ENCODE measurements at places on chromosomes 11 and 22. TPM values are rescaled to one million over a fixed set of nuclear protein-coding genes. Genes with fewer than 3 reads are reported as not detected.

- no peaks in the 10 kb centered on the region for H3K27me3 ChIP-seq
- H3K36me3 ChIP-seq = no peaks in the 10 kb centered on the region
- no peak for DNase-seq
- no peaks in the 10 kb centered on the region for H3K4me1 ChIP-seq
Observed at GRCh38 chr11:14127679-14128078, 165.2 kb downstream of the SPON1 start.

DNA sequence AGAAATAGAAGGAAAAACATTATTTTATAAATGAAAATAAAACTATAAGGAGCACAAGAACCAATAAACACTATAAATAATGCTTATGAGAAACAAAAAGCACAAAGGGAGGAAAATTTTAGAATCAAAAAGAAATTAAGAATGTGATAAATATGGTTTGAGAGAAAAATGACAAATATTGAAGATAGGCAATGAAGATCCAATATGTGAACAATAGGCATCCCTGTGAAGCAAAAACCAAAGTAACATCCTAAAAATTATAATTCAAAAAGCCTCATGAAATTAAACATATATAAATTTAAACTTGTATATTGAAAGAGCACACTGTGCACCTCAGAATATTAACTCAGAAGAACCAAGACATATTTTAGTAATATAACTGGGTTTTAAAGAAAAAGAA lies 216.2 kb downstream of the GRIK4 start:
- DNase-seq = no peak
- H3K4me3 ChIP-seq = no peak overlapping the region
- H3K4me1 ChIP-seq = no peaks in the 10 kb centered on the region
- no peak overlapping the region for H3K27ac ChIP-seq
- no peaks in the 10 kb centered on the region for H3K36me3 ChIP-seq

- H3K36me3 ChIP-seq = no peaks in the 10 kb centered on the region
- H3K4me3 ChIP-seq = no peak overlapping the region
- no peaks in the 10 kb centered on the region for H3K27me3 ChIP-seq
- H3K27ac ChIP-seq = no peak overlapping the region
- no peaks in the 10 kb centered on the region for H3K4me1 ChIP-seq
Observed at GRCh38 chr11:113272281-113272680, 42.1 kb upstream of the TTC12 start.

GRCh38 chr22:21698430-21699329 lies 32.9 kb downstream of the PPIL2 start:
- DNase-seq = no peak
- no peaks in the 10 kb centered on the region for H3K27me3 ChIP-seq
- H3K4me1 ChIP-seq = peaks cover 8% of the 10 kb centered on the region
- H3K27ac ChIP-seq = peak overlapping the region; percentile 47
- peaks cover 37% of the 10 kb centered on the region for H3K36me3 ChIP-seq
- H3K4me3 ChIP-seq = no peak overlapping the region

Gene OR52H1
- total RNA-seq = not detected

DNA sequence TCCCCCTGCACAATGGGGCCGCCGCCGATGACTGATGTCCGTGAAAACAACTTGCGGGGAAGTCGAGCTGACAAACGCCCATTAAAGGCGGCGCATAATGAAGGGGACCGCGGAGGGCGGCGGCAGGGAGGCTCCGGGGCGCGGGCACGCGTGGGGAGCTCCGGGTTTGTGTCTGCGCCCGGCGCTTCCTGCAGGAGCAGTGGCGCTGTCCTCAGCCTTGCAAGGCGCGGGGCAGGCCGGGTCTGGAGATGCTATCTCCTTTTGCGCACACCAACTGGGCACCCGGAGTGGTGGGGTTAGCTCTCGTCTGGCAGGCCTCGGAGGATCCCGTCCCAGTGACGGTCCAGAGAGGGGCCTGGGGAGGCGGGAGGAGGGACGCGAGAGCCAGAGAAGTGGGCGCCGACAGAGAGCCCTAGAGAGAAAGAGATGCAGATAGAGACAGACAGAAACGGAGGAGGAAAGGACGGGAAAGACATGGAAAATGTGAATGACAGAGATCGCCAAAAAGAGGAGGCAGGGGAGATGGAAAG lies 390 bp upstream of the FGF3 start:
- no peaks in the 10 kb centered on the region for H3K36me3 ChIP-seq
- no peak overlapping the region for H3K27ac ChIP-seq
- H3K4me1 ChIP-seq = no peaks in the 10 kb centered on the region
- no peak overlapping the region for H3K4me3 ChIP-seq

- H3K36me3 ChIP-seq = peaks cover 6% of the 10 kb centered on the region
- no peaks in the 10 kb centered on the region for H3K27me3 ChIP-seq
- H3K4me3 ChIP-seq = no peak overlapping the region
- DNase-seq = no peak
- no peaks in the 10 kb centered on the region for H3K4me1 ChIP-seq
- H3K27ac ChIP-seq = no peak overlapping the region
Observed at GRCh38 chr22:37065180-37065579, 13.6 kb downstream of the KCTD17 start.
